ENCODE measurements at places on chromosomes 4 and X. TPM values are rescaled to one million over a fixed set of nuclear protein-coding genes. Genes with fewer than 3 reads are reported as not detected.

Gene ARMCX4
- total RNA-seq, result 0.90 TPM

Gene RHOXF2B
- not detected for total RNA-seq

Gene ZNF280C
- 5.8 TPM for total RNA-seq

Gene ZXDA
- total RNA-seq, result 2.2 TPM

Gene C4orf36
- total RNA-seq, result 2.3 TPM

Gene PPP4R3C
- total RNA-seq, result not detected

All from GM12878 (cell line).